AML-193 (cell line): ENCODE measurements at places on chromosomes 2 and 18.

- DNase-seq: no peak
Measured at GRCh38 chr2:201959626-201960025, 74.0 kb upstream of the FZD7 start.

DNA sequence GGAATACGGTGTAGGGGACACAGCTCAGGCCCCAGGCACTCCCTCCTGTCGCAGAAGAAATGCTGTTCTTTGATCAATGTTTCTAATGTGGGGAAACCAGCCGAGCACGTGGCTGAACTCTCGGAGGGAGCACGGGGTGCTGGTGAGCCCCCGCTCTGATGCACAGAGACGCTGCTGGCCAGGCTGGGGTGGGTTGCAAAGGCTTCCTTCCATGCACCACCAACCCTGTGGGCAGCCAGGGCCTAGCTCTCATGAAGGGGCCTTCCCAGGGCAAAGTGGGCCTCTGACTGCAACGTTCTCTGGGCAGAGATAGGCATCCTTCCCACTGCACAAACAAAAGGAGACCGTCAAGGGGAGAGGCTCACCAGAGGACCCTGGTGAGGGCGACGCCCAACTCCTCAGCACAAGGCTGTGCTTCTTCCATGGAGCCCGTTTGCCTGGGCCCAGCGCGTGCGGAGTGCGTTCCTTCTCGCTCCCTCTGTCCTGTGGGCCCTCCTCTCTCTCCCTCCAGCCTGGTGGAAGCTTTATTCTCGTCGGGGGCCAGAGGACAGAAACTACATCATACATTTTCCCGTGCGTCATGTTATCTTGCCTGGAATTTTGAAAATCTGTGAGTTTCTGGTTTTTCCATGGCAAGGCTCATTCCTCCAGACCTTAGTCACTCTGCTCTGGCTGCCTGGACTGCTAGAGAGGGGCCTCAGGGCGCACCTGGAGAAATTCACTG lies 61.1 kb upstream of the SP3 start:
- DNase-seq: no peak

DNA sequence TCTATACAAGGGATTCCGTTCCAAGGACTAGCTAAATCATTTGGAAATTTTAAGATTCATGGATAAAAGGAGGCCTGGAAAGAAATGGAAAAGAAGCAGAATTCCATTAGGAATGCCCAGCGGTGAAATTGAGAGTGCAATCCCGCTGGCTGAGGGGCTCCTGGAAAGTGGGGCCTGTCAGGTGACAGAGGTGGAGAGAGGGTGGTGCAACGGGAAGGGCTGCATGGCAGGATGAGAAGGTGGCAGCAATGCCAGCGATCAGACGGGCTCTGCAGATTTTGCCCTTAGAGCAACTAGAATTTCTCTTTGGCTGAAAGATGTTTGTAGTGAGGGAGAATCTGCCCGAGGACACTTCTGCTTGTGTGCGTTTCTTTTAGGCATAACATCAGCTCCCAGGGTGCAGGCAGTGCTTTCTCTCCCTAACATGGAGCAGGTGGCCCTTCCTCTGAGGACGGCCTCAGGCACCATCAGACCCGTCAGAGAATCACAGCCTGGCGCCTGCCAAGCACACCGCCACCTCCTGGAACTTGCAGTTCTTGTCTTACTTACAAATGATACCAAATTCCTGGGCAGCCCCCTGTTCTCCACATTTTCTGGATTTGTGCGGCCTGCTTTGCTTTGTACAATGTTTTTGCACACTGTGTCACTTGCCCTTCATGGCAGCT lies 261.6 kb downstream of the NDUFA10 start:
- DNase-seq: no peak

- DNase-seq: peak; percentile 18
Measured at GRCh38 chr2:117980783-117981676, 32.8 kb downstream of the CCDC93 start.

GRCh38 chr2:205617905-205618304 lies 64.4 kb upstream of the NRP2 start:
- no peak for DNase-seq

- DNase-seq: no peak
Measured at GRCh38 chr2:82007071-82007664, 1702.6 kb upstream of the LRRTM1 start.

DNA sequence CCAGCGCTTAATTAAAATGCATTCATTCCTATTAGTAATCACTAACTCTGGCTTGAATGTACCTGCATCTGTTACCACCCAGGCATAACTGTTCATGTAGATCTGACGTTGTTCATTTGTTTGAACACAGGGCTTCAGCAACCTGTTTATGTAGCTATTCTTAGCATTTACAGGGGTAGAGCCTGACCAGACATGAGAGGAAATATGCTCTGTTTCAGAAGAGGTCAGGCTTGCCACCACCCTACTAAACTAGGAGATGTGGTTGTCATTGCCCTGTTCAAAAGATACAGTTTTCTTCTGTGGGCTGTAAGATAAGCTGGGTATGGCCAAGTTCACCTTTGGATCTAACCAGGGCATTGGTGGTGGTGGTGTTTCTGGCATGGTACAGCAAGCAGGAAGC lies 8.8 kb downstream of the MGAT5 start:
- DNase-seq: no peak

- peak; percentile 13 for DNase-seq
Measured at GRCh38 chr2:9333591-9334171, 89.6 kb downstream of the ITGB1BP1 start.

- DNase-seq: no peak
Measured at GRCh38 chr2:28274911-28275685, 117.6 kb upstream of the FOSL2 start.

DNA sequence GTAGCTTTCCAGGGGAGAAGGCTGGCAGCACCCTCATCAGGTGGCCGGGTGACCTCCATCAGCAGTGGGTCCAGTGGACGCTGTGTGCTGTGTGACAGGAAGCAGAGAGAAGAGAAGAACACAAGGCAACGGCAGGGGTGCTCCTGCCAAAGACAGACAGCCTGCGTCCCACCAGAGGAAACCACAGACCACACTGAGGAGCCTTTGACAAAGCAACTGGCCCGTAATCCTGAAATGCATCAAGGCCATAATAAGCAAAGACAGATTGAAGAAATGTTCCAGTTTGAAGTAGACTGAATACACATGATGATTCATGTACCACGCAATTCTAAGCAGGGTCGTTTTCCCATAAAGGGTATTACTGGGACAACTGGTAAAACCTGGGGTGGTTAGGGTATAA lies 172.4 kb downstream of the FBXO15 start:
- no peak for DNase-seq

DNA sequence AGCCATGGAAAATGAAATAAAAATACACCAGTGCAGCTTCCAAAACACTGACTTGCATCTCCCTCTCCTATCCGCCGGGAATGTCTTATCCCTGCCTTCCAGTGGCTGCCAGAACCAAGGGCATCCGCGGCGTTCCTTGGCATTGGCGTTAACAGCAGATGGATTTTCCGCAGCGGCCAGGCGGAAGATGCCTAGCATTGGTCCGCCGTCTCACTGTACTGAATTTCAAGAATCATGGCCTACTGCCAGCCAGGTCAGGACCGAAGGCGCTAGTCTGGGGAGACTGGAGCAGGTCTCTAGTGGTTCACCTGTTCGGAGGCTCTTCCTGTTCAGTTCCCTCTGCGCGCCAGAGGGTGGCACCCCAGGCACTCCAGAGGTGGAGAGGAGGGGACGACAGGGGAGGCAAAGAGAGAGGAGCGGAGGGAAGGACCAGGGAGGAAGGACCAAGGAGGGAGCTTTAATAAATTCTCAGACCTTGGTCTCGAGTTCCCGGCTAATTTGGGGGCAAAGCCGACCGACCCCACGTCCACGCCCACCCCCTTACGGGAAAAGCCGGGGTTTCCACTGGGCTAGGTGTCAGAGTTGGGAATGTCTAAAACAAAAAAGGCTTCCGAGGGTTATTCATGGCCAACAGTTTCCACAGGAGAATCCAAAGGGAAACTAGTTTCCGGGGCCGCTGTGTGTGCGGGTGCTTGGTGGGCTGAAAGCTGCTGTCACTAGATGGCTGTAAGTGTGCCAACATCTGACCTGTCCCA lies 3.7 kb upstream of the BCL2L11 start:
- DNase-seq: peak; percentile 29

DNA sequence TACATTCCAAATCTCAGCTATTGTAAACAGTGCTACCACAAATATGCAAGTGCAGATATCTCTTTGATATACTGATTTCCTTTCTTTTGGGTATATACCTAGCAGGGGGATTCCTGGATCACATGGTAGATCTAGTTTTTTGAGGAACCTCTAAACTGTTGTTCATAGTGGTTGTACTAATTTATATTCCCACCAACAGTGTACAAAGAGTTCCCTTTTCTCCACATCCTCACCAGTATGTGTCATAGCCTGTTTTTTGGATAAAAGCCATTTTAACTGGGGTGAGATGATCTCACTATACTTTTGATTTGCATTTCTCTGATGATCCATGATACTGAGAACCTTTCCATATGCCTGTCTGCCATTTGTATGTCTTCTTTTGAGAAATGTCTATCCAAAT lies 6.3 kb upstream of the CCNT2 start:
- no peak for DNase-seq

DNA sequence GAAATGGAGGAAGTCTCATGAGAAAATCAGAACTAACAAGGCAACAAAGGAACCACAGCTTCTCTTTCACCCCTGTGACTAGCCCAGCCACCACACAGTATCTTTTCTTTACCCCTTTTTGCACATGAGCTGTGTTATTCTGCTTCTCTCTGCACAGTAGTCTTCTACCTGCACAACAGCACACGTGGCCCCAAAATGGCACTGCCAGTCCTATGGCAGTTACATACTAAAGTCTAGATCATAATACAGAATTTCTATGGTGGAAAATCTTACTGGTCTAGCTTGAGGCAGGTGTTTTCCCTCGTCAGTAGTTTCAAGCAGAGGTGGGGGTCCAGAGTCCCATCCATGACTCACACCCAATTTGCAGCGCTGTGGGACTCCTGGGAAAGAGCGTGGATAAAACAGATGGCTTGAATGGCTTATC lies 177.7 kb downstream of the DIS3L2 start:
- DNase-seq: no peak

DNA sequence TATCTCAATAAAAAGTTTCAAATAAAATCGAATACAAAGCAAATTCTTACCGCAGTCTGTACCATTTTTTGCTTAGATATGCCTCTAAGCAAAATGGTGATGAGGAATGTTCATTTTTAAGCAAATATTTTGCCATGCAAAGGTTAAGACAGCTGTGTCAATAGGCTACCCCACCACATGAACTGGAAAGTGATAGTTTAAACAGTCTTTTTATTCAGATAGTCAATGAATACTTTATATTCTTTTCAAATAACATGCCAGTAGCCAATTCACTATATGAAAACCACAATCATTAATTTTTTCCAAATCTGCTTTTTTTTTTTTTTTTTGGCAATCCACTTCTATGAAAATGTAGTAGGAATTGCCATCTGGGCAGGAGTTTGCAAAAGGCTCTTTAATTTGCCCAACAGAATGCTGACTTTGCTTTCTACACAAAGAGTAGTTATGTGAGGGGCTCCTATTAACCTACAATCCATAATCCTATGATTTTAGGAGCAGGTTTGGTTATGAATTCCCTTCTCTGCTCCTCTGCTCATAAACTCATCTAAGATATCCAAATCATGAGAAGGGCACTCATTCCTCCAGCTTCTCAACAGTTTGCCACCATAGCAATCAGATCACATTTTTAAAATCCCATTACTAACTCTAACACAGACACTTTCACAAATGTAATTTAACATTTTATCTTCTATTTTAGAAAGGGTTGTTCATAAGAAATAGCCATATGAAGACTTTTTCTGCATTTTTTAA lies 69.2 kb downstream of the SLC40A1 start:
- no peak for DNase-seq

- no peak for DNase-seq
Measured at GRCh38 chr18:22933966-22934423, 867 bp downstream of the RBBP8 start.

DNA sequence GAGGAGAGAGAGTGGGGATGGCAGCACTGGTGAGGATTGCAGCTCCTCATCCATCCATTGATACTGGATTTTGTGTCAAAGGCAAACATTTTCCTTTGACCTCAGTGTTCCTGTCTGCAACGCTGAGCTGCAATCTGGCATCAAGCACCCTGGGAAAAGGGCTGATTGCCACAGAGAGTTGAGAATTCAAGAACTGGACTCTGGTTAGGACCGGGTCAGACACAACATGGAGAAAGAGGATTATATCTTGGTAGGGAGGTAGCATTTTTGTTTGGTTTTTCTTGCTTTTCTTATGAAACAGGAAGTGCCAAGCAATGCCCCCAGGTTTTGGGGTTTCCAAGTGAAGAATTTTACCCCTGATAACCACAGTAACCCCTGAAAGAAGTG lies 81.9 kb upstream of the PKDCC start:
- no peak for DNase-seq

- no peak for DNase-seq
Measured at GRCh38 chr2:157414050-157414449, 29.8 kb downstream of the CYTIP start.

DNA sequence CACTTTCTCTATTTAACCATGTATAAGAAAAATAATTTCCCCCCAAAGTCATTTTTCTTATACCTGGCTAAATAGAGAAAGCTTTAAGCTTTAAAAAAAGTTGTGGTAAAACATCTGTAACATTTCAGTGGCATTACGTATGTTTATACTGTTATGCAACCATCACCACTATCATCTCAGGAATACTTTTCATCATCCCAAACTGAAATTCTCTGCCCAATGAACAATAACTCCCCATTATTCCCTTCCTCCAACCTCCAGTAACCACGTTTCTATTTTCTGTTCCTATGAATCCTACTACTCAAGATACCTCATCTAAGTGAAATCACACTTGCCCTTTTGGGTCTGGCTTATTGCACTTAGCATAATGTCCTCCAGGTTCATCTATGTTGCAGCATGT lies 1.7 kb upstream of the SLC3A1 start:
- DNase-seq: no peak

DNA sequence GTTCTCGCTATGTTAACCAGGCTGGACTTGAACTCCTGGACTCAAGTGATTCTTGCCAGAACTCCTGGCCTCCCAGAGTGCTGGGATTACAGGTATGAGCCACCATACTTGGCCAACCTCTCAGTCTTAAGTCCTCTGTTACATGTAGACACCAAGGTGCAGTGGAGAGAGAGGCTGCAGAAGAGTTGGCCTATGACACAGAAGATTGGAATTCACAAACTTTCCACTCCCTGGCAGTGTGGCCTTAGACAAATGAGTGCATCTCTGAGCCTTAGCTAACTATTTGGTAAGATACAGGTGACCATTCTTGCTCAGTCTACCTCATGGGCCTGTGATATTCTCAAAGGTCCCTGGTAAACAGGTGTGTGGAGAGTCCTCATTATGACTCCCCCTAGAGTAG lies 159.7 kb downstream of the MYCN start:
- DNase-seq: no peak

GRCh38 chr2:240983361-240983995 lies 14.9 kb upstream of the SNED1 start:
- DNase-seq: no peak

- no peak for DNase-seq
Measured at GRCh38 chr2:214577769-214578168, 166.9 kb downstream of the VWC2L start.

- no peak for DNase-seq
Measured at GRCh38 chr2:145818890-145819504, 1299.1 kb upstream of the ZEB2 start.

- peak; percentile 5 for DNase-seq
Measured at GRCh38 chr2:27407798-27408491, 1.4 kb downstream of the PPM1G start.

- no peak for DNase-seq
Measured at GRCh38 chr2:203936535-203936934, at the start of gene ICOS. TSS of gene ICOS (plus strand) at chr2:203936763. CDS start at chr2:203936815, 52 bp downstream.

GRCh38 chr2:64291181-64291580 lies 147.0 kb upstream of the PELI1 start:
- DNase-seq: no peak
